ENCODE measurements at places on chromosomes 16 and 17.

DNA sequence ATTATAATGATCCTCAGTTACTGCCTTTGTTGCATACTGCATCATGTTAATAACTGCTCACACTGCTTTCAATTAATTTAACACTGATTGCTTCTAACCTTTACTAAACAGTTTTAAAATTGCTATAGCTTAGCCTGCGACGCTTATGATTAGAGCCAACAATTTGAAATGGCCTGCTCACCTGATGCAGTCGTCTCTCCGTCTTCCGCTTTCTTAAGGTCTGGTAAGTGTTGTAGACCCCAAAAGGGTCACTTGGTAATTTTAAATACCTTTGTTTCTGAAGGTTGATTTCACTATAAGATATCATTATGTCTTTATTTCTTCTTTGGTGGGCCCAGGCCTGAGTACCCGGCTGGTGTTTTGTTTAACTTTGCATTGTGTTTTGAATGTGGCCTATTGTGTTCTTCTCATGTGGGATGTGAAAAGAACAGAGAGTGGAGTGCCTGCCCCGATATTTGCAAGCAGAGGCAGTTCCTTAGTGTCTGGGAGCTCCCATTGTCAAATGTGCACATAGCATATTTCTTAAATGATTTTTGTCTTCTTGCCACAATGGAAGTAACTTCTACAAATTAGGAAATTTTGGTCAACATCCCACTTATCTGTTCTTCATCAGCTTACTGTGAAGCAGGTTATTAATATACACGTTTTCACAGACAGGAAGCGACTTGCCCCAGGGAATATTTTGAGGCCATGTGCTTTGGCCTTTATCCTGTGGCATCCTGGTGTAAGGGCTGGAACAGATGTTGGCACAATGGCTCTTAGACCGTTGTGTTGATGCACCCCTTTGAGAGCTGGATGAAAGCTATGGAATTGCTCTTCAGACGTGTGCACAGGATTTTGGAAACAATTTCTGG is 2.9 kb downstream of the PHKB start:
- no peak for DNase-seq

DNA sequence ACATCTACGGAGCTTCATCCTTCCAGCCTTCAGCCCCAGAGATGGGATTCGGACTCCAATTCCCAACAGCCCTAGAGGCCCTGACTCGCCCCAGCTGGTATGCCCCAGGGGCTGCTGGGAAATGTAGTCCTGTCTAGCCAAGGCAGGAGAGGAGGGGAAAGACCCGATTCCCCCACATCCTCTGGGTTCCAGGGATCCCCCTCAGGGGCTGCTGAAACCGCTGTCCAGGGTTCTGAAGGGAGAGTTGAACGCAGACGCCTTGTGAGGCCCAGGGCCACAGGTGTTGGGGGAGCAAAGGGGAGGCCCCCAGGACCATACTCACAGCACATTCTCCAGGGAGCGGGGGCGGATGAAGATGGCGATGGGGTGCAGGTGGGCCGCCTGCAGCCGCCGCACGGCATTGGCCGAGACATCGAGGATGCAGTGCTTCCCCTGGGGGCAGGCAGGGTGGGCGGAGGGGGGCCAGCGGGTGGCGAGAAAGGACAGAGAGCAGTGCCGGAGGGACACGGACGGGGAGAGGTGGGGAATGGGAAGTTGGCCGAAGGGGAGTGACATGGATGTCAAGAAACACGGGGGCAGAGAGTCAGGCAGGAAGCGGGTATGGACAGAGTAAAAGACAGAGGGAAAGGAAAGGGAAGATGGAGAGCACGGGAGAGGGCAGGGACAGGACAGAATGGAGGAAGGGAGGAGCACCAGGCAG is 12.6 kb upstream of the ASGR1 start:
- no peak for DNase-seq

GRCh38 chr16:11852092-11852809 is 909 bp upstream of the RSL1D1 start:
- no peak for DNase-seq

- DNase-seq = no peak
These were observed 312.7 kb upstream of the CCL2 start for GRCh38 chr17:33942414-33942813.

DNA sequence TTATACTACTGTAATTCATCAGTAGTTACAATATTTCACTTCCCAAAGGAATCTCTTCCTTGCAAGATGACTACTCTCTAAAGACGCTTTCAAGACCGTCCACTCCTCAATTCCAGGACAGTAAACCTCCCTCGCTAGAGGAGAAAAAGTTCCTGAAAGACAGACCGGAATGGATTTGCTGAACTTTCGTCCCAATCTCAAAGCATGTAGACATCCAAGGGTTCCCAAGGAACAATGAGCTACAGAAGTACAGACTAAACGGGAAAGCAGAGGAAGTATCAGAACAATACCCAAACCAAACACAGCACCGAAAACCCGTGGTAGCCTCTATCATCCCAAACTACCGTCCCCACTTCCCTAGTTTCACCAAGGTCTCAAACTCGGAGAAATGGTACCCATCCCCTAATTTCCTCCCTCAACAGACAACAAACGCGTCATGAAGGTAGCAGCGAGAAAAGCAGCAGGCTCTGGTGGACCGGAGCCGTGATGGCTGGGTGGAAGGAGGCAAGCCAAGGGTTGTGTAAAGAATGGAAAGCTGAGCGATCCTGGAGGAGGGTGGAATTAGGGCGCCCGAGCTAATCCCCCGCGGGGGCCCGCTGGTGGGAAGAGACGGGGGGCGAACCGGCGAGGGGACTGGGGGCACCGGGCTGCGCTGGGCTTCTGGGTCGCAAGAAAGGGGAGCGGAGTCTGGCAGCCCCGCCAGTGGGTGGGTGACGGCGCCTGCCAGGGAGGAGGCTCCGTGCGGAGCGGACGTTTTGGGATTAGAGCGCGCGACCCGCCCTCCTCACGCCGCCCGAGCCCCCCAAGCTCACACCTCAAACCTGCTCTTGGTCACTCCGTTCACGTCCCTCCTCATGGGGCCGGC is 647 bp downstream of the FBXL20 start:
- no peak for DNase-seq

DNA sequence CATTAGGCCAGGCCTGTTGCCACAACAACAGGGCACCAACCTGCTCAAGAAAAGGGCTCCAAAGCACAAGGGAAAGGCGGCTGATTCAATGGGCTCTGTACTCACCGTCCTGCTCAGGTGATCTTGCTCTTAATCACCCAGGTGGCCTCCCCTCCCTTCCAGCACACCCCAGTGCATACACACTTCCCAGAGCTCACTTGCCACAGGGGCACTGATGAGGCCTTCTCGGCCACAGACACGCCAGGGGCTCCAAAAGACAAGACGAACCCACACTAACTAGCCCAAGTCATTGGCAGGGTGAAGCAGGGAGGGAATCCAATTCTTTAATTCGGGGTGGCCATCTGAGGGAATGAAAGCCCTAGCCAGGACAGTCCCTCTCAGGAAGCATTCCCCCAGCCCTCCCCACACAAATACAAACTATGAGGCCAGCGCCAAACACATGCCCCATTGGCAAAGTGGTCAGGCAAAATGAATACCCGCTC is 1.4 kb downstream of the MYO18A start:
- DNase-seq = no peak

GRCh38 chr16:89344846-89345611 is 127.5 kb downstream of the ZNF778 start:
- DNase-seq = no peak

GRCh38 chr17:4582691-4583090 is 1.6 kb upstream of the SMTNL2 start:
- DNase-seq = no peak

DNA sequence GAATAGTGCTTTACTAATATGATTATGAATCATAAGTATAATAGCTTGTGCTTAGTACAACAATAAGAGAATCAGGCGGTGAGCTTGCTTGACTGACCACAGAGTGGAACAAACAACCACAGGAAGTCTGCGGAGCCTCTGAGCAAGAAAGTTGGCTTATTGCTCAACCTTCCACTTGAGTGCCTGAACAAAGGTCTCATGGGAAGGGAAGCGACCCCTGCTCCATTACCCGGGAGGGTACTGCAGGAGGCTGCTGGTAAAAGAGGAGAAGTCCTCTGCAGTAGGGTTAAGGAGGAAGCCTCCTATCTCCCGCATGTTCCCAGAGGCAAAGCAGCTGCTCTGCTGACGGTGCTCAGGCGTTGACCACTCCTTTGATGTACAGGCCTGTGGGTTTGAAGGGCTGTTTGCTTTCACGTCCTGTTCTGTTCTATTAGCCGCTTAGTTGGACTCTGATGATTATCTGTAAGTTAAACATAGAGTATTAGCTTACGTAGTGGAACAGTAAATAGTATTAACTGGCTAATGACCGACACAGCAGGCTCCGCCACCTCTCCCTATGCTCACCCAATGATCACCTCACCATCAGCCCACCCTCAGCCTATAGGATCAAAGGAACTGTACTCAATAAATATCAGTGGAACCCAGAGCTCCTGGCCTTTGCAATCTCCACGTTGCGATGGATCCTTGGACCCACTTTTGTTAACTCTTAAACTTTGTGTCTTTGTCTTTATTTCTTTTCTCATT is 17.5 kb downstream of the ALOX15B start:
- no peak for DNase-seq

GRCh38 chr17:49496183-49496866 is 1.2 kb downstream of the NGFR start:
- DNase-seq = peak; percentile 71

GRCh38 chr16:21053590-21053989 is 97.1 kb downstream of the DNAH3 start:
- no peak for DNase-seq

- no peak for DNase-seq
These were observed 21.2 kb downstream of the AKAP1 start for GRCh38 chr17:57106107-57106835.

- DNase-seq = no peak
These were observed 2.7 kb upstream of the CAPNS2 start for GRCh38 chr16:55563797-55564196.

GRCh38 chr16:80440667-80441066 is 100.1 kb upstream of the DYNLRB2 start:
- no peak for DNase-seq

- no peak for DNase-seq
These were observed 5.9 kb downstream of the KSR1 start for GRCh38 chr17:27462149-27462548.

DNA sequence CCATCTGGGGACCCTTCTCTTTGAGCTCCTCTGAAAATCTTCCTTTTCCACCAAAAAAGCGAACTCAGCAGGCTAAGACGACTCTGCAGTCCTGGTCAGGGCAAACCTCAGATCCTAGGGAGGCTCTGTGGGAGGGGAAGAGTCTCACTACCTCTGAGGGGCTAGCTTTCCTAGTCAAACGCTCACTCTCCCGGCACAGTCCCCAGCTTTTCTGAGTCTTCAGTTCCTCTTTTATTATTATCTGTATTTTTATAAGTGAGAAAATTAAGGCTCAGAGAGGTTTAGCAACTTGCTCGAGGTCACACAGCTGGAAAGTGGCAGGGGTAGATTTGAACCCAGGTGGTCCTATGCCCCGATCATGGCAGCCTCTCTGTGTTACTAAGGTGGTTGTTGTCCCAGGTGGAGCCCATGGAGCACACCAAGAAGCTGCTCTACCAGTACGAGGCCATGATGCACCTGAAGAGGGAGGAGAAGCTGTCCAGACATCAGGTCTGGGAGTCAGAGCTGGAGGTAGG is 9.1 kb upstream of the KATNB1 start:
- DNase-seq = no peak

DNA sequence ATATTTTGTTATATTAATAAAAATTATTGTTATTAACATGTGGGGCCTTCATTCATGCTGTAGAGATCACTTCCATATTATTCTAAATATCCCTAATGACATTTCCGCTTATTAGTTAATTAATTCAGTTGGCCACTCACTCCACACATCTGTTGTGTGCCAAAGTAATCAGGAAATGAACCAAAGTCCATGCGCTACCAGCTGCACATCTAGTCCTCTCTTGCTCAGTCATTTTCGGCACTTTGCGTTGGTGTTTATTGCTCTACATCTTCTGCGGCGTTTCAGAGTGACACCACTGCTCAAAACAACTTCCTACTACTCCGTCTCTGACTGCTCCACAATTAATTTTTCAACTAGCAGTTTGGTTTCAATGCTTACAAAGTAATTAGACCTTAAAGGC is 101.4 kb upstream of the ZFHX3 start:
- no peak for DNase-seq

DNA sequence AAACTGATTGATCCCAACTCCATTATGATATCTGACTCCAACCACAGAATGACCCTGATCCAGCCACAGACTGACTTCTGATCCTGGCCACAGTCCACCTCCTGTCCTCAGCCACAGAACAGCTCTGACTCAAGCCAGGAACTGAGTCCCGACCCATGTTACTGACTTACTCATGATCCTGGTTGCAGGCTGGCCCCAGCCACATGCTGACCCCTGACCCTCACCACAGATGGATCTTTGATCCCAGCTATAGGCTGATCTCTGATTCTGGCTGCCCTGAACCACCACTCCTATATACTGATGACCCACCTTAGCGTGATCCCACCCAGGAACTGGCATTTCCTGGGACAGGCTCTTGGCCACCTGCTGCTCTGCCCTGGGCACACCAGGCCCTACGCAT is 32.2 kb upstream of the IL21R start:
- no peak for DNase-seq

DNA sequence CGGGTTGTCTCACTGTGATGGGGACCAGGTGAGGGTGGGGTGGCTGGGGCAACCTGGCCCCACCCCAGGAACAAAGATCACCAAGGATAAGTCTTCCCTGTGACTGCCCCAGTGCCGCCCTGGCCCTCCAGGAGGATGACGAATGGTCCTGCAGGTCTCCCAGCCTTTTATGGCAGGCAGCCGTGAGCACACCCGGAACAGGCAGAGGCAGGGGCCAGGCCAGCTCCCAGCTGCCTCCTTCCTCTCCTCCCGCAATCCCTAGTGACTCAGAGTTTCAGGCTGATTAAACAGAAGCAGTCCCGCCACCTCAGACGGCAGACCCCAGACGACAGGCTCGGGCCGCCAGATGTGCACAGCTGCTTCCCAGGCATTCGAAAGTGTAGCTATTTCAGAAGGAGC is 13.3 kb downstream of the JUP start:
- no peak for DNase-seq

- no peak for DNase-seq
These were observed 15.4 kb upstream of the TMEM92 start for GRCh38 chr17:50258647-50259476.

GRCh38 chr16:24978370-24978914 is 36.7 kb downstream of the ARHGAP17 start:
- no peak for DNase-seq

DNA sequence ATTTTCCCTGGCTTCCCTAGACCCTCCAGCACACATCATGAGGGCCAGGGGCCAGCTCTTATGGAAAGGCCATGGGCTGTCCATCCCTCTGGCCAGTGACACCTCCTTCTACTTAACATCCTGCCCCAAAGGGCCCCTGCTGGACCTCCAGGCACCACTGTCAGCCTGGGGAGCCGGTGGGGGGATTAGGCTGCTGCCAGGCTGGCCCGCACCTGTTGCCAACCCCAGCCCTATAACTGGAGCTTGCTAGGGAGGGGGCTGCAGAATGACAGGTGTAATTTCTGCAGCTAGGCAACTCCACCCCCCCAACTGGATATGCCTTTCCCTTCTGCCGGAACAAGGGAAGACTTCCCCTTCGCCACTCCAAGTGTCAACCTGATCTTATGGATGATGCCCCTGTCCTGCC is 12.5 kb downstream of the RARA start:
- no peak for DNase-seq
